Esophagus squamous epithelium (tissue), 5 donors: ENCODE measurements at places on chromosomes 13 and 19.

GRCh38 chr19:28170066-28170465, 1042.9 kb downstream of the UQCRFS1 start:
- DNase-seq, result no peak

DNA sequence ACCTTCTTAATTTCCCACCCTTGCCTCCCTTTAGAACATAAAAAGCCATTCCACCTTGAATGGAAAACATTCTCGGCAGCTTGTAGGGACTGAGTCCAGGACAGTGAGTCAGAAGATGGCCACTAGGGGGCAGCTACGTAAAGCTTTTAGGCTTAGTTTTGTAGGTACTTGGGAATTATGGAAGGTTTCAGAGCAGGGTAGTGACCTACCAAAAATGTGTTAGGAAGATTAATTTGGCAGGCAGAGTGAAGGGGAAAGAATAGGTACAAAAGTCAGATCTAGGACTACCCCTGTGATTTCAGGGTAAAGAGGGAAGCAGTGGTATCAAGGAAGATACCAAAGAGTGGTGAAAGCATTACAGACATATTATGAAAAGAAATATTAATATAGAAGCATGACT, 198.4 kb downstream of the NDFIP2 start:
- no peak for DNase-seq

- DNase-seq, result no peak
These were observed 84.2 kb upstream of the RNF113B start for GRCh38 chr13:98261165-98261702.

- DNase-seq, result no peak
These were observed 5.2 kb downstream of the PLEKHG2 start for GRCh38 chr19:39417463-39418181.

GRCh38 chr19:787536-787935, 9.7 kb upstream of the PTBP1 start:
- no peak for DNase-seq

DNA sequence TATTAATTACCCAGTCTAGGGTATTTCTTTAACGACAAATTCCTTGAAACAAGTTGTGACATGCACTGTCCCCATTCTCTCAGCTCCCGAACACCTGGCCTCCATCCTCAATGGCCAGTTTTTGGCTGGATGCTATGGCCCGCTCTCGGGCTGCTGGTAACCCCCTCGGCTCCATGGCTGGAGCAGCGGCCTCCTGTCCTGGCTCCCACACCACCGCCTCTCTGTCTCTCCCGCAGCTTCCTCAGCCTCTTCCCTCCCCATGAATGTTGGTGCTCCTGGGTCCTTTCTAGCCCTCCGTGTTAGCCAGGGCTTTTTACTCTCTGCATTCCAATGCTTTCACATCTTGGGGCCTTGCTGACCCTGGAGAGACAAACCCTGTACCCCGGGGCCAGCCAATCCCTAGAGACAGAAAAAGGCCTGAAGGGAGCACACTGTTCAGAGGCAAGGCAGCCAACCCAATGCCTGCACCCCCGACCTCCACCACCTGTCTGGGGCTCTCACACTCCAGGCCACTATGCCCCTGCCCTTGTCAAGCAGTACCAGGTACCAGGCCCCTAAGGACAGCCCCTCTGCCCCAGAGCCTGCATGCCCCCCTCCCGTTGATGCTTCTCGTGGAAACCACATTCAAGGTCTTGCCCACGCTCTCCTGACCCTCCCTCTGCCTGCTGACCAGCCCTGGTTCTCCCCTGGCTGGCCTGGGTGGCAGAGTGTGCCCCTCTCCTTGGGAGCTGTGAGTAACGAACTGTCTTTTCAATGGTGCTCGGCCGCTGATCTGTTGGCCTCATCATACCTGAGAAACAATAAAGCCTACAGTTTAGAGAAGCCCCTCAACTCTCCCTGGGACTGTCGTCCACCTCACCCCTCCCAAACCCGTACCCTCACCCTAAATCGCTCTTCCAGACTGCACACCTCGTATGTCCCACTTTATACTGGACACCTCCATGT, 86.9 kb upstream of the GPR183 start:
- no peak for DNase-seq

DNA sequence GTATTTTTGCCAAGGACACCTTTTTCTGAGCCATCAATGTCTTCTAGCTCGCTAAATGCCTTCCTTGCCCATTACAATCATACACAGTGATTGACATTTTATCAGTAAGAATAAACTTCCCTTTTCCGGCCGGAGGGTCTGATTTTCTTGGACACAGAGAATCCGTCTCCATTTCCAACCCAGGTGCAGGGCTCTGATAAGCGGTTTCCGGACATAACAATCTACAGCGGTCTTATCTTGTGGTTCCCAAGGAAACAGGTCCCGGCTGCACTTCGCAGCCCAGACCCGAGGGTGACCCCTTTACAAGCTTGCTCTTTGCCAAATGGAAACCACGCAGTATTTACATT, 5.1 kb upstream of the ZNF77 start:
- no peak for DNase-seq

DNA sequence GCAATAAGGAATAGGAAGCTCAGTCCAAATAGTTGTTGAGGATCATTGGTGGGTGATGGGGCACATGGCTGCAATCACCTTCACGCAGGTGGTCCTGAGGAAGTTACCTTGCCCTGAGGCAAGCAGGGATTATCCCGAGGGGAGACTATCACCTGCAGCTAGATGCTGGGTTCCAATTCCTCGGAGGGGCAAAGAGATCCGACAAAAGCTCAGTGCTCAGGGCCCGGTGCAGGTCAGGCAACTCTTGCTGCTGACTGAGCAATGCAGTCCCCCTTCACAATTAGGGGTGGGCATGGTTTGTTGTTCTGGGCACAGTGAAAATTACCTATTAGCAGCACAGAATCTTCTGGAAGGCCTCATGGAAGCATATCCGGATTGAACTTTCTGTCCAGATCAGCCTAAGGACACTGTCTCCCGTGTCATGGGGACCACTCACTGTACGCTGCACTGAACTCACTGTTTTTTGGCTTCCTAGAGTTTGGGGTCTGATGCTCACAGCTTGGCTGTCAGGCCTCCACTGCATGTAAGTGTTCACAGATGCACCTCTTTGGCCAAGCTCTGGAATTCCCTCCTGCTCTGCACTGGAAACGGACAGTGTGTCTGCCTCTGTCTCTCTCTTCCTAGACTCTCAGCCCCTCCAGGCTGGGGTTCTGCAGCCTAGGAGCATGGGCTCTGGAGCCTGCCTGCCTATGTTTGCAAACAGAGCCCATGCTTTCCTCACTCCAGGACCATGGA, 372.7 kb downstream of the ZNF536 start:
- DNase-seq, result no peak

DNA sequence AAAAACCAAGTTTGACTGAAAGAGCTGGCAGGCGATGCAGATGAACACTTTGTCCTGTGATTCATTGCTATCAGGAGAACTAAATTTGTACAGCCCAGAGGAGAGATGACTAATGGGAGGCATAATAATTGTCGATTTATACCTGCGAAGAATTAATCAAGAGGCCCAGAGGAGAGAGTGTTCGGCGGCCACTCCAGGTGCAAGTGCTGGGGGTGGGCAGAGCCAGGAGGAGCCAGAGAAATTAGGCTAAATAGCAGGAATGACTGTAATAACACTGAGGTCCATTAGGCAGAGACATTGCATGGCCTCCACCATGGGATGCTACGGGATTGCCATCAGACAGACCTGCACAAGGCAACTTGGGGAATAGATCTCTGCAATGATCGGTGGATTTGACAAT, 107.7 kb upstream of the UQCRFS1 start:
- no peak for DNase-seq

DNA sequence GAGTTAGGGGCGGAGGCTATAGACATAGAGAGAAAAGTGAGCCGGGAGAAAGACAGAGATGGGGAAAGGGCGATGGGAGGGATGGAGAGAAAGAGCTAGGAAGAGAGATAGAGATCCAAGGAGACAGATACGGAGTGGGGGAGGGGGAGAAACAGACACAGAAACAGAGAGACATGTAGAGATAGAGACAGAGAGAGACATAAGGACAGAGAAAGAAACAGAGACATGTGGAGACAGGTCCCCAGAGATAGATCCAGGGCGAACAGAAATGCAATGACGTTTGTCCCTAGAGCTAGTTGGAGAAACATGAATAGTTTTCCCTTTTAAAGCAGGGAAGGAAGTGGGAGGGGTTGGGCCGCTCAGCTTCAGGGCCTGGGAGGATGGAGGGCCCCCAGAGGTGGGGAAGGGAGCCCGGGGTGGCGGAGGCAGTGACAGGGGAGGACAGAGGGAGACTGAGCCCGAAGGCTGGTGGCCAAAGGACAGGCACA, 4.6 kb downstream of the PPP1R14A start:
- no peak for DNase-seq

DNA sequence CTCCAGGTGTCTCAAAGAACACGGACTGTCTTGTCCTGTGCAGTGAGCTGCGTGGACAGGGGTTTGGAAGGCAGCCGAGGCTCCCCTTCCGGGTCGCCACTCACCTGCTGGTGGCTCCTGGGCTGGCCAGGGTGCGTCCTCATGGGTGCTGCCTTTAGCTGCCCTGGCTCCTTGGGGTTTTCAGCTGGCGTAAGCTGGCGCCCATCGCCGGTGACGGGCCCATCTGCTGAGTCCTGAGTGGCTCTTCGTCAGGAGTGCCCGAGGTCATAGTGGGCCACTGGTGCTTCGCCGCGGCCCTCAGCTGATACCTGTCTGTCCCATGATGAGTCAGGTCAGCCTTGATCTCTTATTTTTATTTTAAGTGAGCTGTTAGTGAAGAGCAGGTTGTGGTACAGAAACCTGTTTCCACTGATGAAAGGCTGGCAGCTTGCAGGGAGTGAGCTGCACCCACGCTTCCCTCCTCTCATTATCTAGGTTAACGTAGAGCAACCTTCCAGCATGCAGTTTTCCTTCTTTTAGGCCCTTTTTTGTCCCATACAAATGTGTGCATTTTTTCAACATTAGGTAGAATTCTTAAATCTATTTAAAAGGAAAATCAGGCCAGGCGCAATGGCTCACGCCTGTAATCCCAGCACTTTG, 18.4 kb downstream of the EPN1 start:
- no peak for DNase-seq

- DNase-seq, result no peak
These were observed 14.3 kb upstream of the MCF2L start for GRCh38 chr13:112954488-112955270.

- DNase-seq, result no peak
These were observed 38.7 kb upstream of the CYSLTR2 start for GRCh38 chr13:48615049-48615448.

DNA sequence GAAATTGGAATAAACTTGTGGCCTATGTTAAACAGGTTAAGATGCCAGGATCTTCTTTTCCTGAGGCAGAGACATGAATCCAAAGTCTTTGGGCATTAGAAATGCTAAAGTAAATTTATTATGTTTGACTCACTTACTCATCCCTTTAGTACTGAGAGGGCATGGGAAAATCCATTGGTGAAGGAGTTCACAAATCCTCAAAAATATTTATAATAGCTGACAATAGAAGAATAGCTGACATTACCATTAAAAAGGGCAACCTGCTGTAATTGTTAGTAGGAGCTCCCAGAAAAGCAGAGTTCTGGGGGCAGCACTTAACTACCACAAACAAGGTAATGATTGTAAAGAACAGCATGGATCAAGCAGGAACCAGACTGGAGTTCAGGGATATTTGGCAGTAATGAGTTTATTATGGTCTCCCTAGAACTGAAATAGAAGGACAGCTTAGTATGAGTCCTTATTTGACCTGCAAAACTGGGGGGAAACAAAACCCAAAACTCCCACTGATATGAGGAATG, 285.8 kb upstream of the KLHL1 start:
- DNase-seq, result no peak

DNA sequence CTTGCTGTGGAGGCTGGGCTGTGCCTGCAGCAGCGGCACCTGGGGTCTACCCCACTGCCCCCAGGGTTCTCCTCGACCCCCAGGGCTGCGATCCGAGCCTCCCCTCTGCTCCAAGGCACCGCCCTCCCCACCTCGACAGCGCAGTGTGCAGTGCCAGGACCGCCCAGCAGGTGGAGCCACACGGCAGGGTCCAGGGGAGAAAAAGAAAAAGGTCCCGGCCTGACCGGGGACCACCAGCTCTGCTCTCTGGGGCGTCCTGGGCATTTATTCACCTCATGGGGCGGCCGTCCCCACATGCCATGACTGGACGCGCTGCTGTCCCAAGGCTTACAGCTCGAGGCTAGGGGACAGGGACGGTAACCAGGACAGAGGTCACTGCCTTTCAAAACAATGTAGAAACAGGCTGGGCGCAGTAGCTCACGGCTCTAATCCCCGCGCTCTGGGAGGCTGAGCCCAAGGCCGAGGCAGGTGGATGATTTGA, 10.6 kb downstream of the REXO1 start:
- DNase-seq, result no peak

GRCh38 chr13:98144801-98145350, 2.0 kb downstream of the FARP1 start:
- DNase-seq, result no peak

DNA sequence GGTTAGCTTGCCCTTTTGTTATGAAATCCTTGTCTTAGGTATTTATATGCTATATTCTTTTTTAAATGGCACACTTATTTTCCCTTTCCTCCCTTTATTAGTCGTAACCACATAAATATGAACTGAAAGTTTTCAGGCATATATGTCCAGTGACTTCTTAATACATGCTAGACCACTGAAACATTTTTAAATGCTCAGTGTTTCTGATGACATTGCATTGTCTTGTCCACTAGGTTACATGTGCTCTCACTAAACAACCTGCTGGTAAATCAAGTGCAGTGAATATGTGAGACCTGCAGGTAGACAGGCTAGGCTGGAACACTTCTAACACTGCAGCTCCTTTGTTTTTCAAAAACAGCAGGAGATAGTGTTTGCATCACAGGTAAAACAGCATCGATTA, 332.6 kb upstream of the DACH1 start:
- DNase-seq, result no peak

- no peak for DNase-seq
These were observed 157.2 kb downstream of the TM9SF2 start for GRCh38 chr13:99658261-99658991.

DNA sequence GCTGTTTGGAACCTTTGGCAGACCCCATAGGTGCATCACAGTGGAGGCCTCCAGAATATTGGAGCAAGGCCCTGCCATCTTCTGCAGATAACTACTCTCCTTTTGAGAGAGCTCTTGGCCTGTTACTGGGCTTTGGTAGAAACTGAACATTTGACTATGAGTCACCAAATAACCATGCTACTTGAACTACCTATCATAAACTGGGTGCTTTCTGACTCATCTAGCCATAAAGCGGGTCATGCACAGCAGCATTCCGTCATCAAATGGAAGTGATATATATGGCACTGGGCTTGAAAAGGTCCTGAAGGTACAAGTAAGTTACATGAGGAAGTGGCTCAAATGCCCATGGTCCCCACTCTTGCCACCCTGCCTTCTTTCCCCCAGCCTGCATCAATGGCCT, 782.5 kb upstream of the SLITRK6 start:
- DNase-seq, result no peak

DNA sequence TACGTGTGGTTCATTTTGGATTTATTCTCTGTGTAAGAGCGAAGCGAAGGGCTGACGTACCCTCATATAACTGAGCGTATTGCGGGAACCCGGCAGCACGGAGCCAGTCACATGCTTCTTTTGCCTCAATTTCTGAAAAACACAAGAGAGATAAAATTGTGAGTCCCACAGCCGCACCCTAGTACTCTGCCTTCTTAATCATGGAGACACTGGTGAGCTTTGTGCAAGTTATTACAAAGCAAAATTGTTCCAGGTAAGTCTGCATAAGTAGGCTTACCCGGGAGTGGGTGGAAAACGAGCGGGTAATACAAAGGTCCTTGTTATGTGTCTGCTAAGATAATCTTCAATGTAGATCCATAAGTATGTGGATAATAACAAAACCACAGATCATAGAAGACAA, 118.1 kb downstream of the STARD13 start:
- no peak for DNase-seq
